ENCODE measurements at places on chromosomes 13 and 19.

DNA sequence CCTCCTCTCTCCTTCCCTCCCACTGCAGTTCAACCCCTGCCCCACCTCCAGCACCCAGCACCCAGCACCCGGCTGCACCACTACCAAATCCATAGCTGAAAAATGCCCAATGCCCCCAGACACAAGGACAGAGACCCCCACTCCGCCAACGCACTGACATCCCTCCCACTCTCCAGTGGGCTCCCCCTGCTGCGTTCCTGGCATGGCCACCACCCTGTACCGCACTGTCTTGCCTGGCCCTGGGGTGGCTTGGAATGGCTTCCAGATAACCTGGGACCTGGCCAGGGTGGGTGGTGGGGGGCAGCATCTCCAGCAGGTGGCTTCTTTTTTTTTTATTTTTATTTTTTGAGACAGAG lies 5.8 kb upstream of the MKNK2 start:
- DNase-seq = no peak

DNA sequence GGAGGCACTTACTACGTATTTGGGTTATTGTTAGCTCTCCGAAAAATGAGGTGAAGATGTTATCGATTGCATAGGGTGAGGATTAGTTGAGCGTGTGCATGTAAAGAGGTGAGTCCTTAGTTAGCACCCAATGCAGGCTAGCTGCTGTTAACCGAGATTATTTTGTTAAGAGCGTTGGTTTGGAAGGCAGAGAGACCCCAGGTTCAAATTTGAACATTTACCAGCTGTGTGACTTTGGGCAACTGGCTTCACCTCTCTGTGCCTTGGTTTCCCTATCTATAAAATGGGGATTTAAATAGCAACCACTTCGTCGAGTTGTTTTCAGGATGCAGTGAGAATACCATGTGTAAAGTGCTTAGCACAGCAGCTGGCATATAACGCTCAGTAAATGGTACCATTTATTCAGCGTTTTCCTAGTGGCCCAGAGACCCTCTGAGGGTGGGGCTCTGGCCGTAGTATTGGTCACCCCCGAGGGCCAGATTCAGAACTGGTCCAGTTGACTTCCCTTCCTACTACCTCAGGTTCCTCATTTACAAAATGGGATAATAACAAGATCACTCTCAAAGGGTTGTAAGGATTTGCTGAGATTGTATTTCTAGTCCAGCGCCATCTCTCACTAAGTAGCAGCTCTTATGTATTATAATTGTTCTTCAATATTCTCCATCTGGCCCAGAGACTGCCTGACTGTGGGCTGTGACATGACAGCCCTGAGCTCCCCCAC lies 887 bp downstream of the SIPA1L3 start:
- no peak for DNase-seq

DNA sequence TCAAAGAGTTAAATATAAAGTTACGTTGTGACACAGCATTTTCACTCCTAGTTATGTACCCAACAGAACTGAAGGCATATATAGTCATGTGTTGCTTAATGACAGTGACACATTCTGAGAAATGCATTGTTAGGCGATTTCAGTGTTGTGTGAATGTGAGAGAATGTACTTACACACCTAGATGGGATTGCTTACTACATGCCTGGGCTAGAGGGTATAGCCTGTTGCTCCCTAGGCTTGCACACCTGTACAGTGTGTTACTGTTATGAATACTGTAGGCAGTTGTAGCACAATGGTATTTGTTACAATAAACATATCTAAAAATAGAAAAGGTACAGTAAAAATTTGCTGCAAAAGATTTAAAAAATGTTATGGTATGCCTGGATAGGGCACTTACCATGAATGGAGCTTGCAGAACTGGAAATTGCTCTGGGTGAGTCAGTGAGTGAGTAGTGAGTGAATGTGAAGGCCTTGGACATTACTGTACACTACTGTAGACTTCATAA lies 89.2 kb downstream of the DHRS12 start:
- no peak for DNase-seq

- DNase-seq = no peak
These were observed 5.5 kb downstream of the SLC15A1 start for GRCh38 chr13:98746968-98747367.

DNA sequence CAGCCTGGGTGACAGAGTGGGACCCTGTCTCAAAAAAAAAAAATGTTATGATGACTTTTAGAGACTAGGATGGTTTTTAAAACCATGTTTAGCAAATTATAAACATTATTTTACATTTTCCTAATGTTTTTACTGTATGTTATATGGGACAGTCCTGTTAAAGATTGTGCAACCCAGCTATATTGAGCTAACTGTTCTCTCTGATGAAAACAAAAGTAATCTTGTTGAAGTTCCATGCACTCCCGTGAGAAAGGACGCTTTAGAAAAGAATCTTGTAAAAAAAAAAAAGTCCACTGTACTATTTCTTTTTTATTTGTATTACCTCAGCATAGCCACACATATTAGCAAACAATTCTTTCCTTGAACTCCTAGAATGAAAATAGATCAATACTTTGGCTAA lies 451.2 kb downstream of the DCT start:
- no peak for DNase-seq

- DNase-seq = peak; percentile 66
These were observed 6.8 kb downstream of the RPS11 start for GRCh38 chr19:49502866-49503581.

DNA sequence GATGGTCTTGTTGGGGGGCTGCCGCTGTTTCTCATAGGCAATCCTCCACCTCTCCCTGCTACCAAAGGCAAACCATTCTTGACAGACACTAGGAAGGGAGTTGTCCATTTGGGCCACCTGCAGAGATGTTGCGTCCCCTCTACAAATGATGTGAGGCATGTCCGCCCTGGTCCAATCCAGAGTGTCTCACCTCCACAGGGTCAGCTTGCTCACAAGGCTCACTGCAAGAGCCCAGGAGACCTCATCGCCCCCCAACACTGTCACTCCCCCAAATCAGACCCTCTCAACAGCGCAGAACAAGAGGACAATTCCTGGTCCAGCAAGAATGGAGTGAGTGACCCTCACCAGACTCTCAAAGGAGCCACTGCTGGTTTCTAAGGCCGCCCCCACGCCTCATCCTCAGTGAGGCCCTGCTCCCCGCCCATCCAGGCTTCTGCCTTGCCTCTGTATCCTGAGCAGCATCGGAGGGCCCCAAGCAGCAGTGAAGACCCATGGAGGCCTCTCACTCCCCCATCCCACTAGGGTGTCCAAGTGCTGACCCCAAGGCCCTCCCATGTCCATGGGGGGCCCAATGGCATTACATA lies 6.5 kb downstream of the HNRNPL start:
- no peak for DNase-seq

GRCh38 chr13:100619940-100620339 lies 31.4 kb upstream of the GGACT start:
- DNase-seq = no peak

DNA sequence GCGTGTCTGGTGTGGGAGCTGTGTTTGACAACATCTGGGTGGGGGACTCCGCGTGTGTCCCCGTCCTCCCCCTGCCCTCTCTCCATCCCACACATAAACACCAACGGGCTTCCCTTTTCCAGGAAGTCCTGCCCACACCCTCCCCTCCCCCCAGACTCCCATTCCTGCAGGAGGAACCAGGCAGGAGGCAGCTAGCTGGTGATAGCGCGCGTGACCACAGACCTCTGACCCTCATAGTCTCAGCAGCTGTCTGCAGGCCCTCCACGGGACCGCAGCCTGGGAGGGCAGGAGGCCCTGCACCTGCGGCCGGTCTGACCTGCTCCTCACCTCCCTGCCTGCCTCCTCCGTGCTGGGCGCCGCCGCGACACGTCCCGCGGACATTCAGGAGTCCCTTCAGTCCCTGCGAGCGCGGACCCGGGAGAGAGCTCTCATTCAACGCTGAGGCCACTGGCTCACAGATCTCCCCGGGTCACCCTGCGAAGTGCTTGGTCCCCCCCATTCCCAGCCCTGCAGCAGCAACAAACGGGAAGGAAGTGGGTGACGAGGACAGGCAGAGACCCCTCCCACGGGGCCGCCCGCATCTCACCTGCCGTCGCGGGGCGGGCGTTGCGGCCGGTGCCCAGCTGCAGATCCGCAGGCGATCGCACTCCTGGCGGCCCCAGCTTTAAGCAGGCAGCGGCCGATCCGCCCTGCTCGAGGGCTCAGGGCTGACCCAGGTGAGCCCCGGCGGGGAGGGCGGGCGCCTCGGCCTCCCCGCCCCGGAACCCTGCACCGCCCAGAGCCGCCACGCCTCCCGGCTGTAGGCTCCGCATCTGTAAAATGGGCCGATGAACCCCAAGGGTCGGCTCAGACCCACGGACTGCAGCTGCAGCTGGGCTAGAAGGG lies 1.1 kb upstream of the ACP5 start:
- peak; percentile 59 for DNase-seq

GRCh38 chr13:102900193-102900608 lies 54.4 kb downstream of the ERCC5 start:
- no peak for DNase-seq

DNA sequence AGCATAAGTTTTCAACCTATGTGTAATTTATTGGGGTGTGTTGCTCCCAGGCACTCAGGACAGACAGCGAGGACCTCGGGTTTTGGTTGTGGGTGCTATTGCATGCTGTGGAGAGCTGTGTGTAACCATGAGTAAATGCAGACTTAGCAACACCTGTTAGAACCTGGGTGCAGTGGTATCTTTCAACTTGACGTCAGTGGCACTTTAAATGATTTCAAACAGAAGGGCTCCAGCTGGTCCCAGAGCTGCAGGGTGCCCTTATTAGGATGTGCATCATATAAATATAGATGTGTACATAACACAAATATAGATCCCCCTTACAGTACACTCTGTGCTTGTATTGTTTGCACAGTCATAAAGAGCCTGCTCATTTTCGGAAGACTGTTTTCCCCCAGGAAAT lies 228.3 kb upstream of the IRS2 start:
- DNase-seq = no peak
